Left lung (tissue), 14 donors: ENCODE measurements at places on chromosomes 2 and 18.
A peak's percentile ranks its signal among the peaks of the same experiment; 100 is the strongest.

DNA sequence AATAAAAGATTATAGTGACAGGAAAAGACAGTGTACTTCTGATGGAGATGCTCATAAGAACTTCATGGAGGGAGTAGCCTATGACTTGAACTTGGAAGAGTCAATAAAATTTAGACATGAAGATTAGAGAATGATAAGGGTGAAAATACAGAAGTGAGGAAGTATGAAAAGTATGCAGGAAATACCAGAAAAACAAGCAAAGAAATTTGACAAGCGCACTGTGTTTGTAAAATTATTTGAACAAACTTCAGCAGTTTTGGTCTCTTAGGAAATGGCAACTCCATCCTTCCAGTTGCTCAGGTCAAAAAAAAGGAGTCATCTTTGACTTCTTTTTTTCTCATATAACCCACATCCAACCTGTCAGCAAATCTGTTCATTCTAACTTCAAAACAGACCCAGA, 864.0 kb upstream of the ZEB2 start:
- no peak for DNase-seq

GRCh38 chr2:64393383-64394010, 60.5 kb upstream of the LGALSL start:
- DNase-seq = no peak

DNA sequence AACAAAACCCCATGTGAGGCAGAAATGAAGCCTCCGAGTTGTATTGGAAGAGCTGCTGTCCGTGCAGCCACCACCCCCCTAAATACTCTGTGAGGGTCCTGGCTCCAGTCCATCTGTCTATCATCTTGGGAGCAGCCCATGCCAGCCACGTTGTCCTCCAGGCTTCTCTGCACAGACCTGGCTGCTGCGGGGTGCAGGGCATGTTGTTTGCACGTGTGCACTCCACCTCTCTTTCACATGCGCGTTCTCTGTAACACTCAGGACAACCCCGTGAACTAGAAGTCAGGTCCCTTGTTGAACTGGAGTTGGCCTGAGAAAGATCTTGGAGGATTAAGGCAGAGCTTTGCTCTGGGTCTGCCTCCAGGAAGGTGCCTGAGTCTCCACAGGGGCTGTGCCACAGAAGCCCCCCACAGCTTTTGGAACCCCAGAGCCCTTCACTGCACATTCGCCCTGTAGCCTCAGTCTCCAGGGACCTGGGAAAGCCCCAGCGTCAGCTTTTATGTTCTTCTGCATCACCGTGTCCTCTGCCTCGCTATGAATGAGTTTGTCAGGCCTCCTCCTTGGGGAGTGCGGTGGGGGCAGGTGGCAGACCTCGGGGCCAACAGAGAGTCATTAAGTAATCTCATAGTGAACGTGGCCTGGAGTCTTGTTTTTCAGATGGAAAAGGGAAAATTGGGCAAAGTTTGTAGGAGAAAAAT, 16.6 kb downstream of the RTP5 start:
- DNase-seq = no peak

DNA sequence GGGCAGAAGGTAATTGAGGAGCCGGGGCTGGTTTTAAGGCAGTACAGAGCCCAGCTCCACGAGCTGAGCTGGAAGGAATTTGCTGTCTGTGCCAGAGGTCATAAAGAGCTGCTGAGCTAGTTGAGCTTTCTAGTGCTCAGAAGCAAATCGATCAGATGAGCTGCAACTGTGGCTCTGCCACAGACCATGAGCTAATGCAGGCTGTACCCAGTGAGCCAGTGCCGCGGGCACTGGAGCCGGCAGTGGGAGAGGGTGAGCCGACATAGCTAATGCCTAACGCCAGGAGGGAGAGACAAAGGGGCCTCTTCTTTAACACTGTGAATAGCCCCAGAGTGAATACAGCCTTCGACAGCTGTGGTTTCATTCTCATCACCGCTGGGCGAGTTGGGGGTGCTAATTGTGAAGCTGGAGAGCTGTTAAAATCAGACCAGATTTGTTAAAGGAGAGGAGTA, 410.1 kb upstream of the TCF4 start:
- no peak for DNase-seq

DNA sequence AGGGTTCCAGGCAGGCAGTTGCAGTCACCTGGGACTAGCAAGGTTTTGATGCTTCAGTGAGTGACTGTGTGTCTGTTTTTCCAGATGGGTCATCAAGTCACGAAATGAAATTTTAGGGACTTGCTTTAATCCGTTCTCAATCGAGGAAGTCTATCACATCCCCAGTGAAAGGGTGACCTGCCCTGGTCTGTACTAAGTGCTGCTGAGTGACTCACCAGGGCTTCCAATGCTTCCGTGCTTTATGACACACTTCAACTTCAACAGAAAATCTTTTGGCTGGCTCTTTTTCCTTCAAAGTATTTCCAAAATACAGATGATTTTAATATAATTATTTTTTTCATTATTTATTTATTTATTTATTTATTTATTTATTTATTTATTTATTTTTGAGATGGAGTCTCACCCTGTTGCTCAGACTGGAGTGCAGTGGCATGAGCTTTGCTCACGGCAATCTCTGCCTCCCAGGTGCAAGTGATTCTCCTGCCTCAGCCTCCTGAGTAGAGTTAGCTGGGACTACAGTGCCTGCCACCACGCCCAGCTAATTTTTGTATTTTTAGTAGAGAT, 18.4 kb downstream of the TFCP2L1 start:
- DNase-seq = no peak

GRCh38 chr2:173990970-173991819, 26.0 kb upstream of the SP3 start:
- DNase-seq = peak; percentile 93

DNA sequence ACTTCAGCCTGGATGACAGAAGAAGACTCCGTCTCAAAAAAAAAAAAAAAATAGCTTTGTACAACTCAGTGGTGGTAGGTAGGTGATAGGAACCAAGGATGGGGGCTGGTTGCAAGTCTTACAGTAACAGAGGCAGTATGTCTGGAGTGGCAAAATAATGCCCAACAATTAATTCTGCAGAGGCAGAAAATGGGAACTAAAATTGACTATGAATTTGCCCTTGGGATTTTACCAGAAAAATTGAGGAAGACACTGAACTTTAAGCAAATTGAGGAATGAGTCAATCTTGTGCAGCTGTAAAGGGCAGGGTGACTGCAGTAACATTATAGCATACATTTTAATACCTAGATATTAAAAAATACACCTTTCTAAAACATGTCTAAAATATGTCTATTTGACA, 292.1 kb upstream of the FBXO11 start:
- no peak for DNase-seq

DNA sequence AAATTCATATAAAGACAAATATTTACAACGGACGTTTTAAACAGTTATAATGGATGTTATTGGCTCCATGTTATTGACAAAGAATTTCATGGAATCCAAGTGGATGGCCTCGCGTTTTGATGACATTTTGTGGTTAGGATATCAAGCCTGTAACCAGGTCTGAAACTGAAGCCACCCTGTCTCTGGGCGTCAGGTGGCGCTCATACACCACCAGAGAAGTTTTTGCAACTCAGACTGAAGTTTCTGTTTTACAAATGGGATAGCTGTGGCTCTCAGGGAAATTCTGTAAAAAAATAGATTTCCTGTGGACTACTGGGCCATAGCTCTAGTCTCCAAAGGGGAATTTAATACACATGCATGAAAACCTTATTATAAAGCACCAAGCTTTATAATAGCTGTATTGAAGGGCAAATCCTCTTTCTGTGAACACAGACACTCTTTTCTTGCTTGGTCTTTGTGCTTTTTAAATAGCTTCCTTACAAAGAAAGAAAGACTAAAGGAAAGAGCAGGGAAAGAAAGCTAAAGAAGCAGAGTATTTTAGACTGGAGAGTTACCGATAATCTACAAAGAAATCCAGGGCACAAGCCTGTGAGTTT, 86.7 kb downstream of the C18orf54 start:
- no peak for DNase-seq

DNA sequence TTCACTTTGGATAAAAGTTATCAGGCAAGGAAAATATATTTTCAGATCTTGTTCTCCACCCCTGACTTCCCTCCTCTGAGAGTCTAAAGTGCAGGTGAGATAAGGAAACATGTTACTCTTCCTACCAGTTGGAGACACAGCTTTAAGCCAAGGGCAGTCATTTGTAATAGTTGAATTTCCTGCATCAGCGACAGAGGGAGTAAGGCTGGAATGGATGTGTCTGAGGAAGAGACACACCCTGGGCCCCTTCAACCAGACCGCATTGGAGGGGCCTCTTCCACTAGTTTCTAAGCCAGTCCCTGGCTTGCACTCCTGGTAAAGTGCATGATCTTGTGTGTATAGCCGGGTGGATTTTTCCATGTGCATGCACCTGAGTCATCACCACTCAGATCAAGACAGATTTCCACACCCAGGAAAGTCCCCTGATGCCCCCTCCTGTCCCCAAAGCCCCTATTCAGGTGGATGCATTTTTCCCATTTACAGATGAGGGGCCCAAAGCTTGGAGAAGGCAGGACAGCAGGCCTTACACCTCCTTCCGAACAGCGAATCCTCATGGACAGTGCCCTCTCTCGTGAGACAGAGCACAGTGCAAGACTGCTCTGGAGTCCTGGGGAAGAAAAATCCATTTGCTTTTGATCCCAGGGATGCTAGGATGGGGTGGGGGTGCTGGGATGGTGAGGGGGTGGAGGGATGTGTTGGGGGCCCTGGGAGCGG, 66.7 kb upstream of the SH3RF3 start:
- DNase-seq = no peak

DNA sequence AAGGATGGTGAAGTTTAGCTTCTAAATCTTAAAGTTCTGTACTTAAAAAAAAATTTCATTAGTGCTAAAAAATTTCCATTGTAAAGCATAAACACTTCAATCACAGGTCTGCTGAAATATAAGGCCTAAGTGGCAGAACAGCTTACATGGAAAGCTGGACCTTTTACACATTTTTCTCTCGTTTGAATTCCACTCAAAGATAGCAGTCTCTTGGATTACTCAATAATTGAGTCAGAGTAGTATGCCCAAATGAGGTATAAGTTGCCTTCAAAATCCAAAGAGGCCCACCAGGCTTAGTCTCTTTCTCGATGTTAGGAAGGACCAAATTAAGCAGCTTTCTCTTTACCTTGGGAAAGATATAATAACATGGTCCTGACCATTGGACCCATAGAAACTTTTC, 220.4 kb upstream of the CWC22 start:
- no peak for DNase-seq

GRCh38 chr2:135694711-135695110, 46.9 kb upstream of the UBXN4 start:
- DNase-seq = no peak

DNA sequence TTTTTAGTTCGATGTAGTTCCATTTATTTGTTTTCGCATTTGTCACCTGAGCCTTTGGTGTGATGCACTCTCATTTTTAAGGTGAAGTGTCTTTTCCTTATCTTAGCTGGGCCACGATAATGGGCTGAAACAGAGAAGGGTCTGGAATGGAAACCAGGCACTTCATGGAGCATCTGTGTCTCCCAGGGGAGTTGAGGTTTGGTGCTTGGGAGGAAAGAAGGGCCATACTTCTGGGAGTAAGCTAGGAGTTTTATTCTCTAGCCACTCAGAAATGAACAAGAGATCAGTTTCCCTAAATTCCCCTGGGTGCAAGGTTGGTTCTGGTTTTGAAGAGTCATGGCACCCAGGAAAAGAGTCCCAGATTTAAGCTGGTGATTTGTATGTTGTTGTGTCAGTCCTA, 179.4 kb upstream of the CXCR4 start:
- no peak for DNase-seq
